Common myeloid progenitor, CD34-positive (primary cell): ENCODE measurements at places on chromosomes 12 and 14.

GRCh38 chr14:74942608-74943007 is 12.8 kb downstream of the PGF start:
- no peak for DNase-seq

GRCh38 chr14:36656687-36657398 is 4.8 kb upstream of the PAX9 start:
- DNase-seq: peak; percentile 53

- DNase-seq: no peak
These were observed 37.0 kb downstream of the APPL2 start for GRCh38 chr12:105198961-105199360.

DNA sequence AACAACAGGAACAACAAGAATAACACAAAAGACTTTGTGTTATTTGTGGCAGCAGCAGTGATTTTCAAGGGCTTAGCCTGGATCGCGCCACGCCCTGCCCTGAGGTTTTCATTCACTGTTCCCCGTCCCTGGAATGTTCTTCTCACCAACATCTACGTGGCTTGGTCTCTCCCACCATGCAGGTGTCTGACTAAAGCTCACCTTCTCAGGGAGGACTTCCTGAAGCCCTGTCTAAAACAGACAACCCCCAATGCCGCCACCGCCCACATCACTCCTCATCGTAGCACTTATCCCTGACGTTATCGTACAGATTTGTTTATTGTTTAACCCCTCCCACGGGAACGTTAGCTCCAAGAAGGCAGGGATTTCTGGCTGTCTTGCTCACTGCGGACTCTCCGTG is 40.4 kb downstream of the P2RX4 start:
- no peak for DNase-seq

- DNase-seq: no peak
These were observed 191.7 kb upstream of the GSC start for GRCh38 chr14:94961386-94962165.

DNA sequence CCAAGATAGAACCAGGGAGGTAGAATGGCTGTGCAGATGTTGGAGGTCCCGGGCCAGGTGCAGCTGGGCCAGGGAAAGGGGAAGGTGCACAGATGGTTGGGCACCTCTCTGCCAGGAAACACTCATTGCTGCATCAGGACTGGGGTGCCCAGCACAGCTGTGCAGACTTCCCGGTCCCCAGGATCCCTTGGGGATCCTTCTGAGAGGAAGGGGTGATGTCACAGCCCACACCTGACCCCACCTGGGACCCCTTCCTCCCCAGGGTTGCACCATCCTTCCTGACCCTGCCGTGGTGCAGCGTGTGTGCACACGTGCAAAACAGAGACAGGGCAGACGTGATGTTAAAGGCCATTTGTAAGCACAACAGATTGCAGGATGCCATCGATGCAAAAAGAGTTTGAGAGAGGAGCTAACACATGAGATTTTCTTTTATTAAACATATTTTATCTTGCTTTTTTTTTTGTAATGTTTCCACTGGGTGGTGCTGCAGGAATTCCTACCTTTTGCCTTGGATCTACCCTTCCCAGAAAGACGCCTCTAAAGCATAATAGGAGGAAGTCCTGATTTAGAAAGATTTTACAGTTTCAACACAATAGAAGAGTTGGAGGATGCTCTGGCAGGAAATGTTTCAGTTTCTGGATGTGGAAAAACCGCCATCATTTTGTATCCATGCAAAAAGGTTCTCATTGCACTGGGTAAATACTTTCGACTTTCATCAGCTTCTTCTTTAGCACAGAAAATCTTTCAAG is 14.8 kb downstream of the ELK3 start:
- peak; percentile 81 for DNase-seq

DNA sequence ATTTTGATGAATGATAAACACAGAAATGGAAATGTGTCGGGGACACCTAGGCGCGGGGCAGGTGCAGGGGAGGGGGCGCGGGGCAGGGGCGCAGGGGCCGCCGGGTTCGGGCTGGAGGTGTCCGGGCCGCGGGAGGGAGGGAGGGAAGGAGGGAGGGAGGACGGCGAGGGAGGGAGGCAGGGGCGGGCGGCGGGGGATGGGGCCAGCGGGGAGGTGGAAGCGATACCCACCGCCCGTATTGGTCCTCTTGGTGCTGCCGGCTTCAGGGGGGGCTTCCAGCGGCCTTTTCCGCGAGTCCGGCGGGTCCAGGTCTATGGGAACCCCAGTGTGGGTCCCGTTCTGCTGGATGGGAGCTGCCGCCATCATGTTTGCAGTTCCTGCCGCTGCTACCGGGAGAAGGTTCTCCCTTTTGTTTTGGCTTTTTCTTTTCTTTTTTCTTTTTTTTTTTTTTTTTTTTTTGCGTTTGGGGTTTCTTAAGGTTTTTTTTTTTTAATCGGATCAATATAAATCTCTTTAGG is 703 bp downstream of the NOVA1 start:
- DNase-seq: peak; percentile 19

DNA sequence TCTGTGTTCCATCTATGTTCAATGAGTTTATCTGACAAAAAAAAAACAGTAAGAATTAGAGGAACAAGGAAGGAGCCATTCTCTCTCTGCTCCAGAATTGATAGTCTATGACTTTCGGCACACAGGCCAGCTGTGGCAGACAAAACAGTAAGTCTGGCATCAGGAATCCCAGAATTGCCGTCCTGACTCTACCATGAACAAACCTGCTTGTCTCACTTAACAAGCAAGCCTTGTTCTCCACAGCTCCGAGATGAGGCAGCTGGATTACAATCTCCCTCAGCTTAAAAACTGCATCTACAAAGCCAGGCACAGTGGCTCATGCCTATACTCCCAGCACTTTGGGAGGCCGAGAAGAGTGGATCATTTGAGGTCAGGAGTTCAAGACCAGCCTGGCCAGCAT is 153.6 kb upstream of the TMCC3 start:
- DNase-seq: no peak

GRCh38 chr12:48671231-48671856 is 10.7 kb downstream of the KANSL2 start:
- DNase-seq: no peak

DNA sequence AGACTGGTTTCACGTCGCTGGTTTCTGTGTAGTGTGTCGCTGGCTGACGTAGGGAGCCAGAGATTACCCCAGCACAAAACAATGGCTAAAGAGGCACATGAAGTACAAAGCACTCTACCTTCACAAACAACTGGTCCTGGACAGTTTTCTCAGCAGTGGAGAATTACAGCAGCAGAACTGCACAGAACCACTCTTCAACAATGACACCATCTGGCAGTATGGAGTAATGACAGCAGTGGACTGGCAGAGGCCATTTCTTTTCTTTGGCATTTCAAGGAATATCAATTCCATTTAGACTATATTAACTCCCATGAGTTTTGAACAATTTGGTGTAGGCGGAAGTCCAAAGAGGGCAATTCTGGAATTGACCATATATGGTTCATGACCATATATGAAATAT is 1074.1 kb downstream of the AACS start:
- no peak for DNase-seq

DNA sequence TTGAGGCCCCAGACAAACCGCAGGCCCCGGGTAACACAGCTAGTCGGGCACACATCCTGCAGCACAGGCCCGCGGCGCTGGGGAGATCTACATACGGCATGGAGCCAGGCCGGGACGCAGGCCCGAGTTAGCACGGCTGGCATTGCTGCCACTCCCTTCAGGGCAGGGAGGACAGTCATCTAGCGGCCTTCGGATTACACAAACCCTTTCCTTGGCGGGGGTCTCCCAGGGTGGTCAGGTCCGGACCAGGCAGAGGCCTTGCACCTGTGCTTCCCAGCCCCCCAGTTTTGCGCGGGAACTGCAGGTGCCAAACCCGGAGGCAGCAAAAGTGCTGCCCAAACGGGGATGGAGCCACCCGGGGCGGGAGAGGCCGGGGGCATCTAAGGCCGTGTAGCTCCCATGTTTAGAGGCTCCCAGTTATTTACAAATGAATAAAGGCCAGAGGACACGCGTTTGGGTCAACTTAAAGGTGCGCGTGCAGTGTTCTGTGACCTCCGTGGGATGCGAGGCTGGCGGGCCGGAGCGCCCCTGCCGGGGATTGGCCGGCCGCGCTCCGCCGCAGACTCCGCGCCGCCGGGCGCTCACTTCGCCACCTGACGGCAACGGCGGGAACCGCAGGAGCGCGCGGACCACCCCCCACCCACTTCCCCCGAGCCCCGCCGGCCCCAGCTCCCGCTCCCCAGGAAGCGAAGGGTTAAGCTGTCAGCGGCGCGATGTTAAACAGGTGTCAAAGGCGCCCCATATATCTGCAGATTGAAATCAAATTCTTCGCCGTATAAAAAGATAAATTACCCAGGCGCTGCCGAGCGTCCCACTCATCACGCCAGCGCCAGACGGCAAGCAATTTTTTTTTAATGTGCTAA is 18.1 kb downstream of the VSX2 start:
- DNase-seq: no peak

- no peak for DNase-seq
These were observed 14.2 kb upstream of the ANKRD9 start for GRCh38 chr14:102523569-102524450.

GRCh38 chr12:88336076-88336739 is 194.1 kb downstream of the TMTC3 start:
- no peak for DNase-seq

DNA sequence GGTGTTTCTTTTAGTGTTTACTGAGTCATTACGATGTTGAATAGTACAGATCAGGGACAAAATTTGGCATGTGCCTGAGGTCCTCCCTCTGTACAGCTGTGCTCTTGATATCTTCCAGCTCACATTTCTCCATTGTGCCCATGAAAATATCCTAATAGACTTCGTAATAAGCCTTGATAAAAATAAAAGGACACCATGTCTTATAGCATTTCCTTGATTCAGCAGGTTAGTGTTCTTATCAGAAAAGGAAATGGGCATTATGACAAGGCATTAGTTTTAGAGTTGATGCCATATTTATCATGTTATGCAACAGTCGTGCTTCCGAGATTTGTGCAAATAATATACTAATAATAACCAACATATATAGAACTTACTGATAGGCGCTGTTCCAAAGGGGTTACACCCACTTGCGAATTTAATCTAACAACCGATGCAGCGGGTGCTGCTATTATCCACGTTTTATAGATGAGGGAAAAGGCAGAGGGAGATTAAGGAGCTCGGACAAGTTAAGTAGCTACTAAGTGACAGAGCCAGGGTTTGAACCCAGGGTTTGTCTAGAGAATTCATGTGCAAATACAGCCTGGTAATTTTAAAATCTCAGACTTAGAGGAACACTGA is 15.1 kb upstream of the WNK1 start:
- no peak for DNase-seq

DNA sequence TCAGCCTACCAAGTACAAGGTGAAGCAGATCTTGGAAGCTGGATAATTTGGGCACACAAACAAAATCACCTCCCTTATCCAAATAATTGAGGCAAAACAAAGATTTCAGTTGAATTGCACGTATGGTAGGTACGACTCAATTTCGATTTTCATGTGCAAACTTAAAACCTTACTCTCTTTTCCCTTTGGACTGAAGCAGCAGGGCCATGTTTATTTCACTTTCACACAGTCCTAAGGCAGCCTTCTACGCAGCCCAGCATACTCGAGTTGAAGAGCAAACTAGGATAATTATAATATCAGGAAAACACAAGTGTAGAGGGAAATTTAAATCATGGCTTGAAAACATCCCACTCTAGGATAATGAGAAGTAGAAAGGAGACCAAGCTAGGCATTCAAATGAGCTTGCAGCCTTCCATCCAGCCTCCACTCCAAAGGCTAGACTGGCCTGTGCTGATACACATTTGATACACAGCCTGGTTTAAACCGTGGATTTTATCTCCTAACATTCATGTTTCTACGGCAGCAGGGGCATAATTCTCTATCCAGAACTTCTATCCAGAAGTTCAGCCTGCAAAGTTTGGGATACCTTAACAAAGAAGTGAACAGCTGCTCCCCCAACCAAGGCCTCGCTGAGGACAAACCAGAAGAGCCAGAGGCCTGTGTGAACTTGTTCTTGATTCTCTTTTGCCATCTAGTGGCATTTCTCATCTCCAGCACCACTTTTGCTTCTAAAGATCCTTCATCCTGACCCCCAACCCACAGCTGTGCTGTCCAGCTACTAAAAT is 2.4 kb upstream of the RNASE7 start:
- DNase-seq: peak; percentile 75

- no peak for DNase-seq
These were observed 1.5 kb downstream of the RFLNA start for GRCh38 chr12:124296295-124296915.

GRCh38 chr12:15691388-15691787 is 97.8 kb downstream of the EPS8 start:
- no peak for DNase-seq

DNA sequence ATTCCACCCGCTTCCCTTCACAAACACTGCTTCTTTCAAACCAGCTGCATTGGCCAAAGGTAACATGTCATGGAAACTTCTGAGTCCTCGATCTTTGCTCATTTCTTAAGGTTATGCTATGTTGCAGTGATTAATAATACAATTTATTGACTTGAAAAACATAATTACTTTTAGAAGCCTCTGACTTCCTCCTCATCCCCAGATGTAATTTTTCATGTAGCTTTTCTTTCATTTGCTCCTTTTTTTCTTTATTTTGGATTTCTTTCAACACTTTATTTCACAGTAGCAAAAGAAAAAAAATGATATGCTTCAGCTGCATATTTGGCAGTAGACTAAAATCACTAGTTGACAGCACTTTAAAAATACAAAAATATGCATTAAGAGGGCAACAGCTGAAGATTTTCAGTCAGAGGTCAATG is 116.2 kb downstream of the LRRIQ1 start:
- no peak for DNase-seq

DNA sequence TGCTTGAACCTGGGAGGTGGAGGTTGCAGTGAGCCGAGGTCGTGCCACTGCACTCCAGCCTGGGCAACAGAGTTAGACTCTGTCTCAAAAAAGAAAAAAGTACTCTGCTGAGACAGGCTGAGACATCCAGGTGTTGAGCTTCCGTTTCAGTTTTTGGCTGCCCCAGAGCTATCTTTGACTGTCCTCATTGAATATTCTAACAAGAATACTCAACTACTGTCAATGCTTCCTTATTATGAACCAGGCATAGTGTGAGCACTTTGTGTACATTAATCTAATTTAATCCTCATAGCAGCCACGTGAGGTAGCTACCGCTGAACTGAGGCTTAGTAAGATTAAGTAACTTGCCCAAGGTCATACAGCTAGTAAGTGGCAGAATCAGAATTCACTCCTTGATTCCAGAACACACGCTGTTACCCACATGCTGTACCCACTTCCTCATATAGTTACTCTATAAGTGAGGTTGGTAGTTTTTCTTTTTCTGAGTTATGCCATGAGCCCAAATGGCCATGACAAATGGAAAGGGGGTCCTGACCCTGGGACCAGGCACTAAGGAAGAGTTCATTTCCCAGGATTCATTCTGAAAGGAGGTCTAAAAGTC is 11.3 kb downstream of the ALDH1L2 start:
- DNase-seq: no peak
